ENCODE measurements at places on chromosomes 6 and 20.
A peak's percentile ranks its signal among the peaks of the same experiment; 100 is the strongest.

DNA sequence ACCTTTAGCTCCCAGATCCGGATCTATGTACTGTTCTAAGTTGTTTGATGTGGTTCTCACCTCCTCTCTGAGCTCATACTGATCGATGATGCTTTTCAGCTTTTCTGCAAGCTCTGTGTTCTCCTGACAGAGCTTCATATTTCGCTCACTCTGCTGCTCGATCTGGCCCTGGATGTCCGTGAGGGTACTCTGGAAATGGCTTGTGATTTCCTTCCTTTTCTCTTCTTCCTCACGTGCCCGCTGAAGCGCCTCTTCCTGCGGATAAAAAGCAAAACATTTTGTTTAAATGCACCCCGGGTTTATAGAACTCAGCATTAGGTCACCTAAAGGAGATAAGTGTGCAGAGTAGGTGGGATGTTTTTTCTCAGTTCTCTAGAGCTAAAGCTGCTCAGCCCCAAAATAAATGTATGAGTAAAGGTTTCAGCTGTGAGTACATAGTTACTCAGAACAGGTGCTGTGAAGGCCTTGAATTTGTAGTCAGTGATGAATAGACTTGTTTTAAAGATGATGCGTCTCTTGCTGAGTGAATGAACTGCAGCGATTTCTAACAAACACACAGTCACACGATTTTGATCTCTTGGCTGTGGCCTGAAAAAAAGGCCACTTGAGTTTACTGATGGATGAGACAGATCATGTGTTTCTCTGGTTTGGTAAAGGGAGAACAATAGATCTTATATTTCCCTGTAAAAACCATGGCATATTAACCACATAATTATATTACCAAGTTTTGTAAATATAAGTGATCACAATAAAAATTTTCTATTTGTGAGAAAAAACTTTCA is 29.1 kb downstream of the TXLNB start:
- DNase-seq = peak; percentile 37
- H3K36me3 ChIP-seq = no peaks in the 10 kb centered on the region
- H3K27me3 ChIP-seq = no peaks in the 10 kb centered on the region
- H3K4me1 ChIP-seq = peaks cover 11% of the 10 kb centered on the region
- no peak overlapping the region for H3K4me3 ChIP-seq
- peak overlapping the region; percentile 39 for H3K27ac ChIP-seq

DNA sequence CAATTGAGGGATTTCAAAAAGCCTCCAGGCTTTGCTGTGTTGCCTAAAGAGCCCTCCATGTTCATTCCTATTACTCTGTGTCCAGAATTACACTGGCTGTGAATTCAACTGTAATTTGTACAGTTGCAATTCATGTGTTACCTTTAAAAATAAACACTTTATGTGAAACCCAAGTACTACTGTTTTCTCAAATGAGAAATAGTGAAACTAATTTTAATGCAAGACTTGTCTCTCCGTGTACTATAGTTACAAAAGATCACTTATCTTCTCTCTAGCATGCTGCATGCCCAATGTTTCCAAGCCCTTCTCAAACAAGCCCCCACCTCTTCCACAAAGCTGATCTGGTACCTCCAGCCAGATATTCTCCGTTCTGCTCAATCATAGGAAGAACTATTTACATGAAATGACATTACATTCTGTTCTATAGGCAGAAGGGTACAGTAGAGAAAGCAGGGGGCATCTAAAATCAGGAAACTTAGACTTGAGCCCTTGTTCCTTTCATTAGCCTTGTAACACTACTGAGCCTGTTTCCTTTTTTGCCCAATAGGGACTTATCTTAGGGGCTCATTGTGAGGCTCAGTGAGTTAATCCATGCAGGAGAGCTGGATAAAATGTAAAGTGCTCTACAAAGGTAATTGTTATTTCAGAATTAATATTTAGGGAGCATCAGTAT is 12.3 kb upstream of the COL9A1 start:
- peaks cover 9% of the 10 kb centered on the region for H3K4me1 ChIP-seq
- H3K27me3 ChIP-seq = peaks cover 5% of the 10 kb centered on the region
- H3K27ac ChIP-seq = no peak overlapping the region
- no peak overlapping the region for H3K4me3 ChIP-seq
- no peak for DNase-seq
- H3K36me3 ChIP-seq = no peaks in the 10 kb centered on the region

DNA sequence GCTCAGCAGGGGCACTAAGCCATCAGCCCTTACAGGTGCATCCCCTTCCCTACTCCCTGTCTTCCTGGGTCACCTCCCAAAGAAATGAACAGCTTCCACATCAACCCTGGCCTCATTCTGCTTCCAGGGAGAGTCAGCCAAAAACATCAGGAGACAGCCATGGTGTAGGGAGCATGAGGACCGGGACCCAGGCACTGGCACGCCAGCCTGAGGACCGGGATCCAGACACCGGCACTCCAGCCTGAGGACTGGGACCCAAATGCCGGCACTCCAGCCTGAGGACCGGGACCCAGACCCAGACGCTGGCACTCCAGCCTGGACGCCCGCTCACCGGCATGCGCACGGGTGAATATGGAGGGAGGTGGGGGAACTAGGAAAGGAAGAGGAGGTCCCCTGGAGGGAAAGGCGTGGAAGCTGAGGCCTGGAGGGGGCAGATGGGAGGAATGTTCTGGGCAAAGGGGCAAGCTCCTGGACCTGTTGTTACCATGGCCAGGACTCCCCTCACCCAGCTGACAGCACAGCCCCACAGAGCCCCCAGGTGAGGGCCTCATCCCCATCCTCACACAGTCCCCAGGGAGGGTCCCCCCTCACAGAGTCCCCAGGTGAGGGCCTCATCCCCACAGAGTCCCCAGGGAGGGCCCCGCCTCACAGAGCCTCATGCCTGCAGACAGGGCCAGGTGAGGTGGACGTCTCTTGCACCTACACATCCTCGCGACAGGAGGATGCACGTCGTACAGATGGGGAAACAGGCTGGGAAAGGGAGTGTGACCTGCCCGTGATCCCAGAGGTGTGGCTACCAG is 26.0 kb upstream of the MRGBP start:
- no peaks in the 10 kb centered on the region for H3K36me3 ChIP-seq
- 0 out of 2 replicates have a peak, but pooled peaks cover under 1% of the 10 kb centered on the region for H3K4me1 ChIP-seq
- no peak overlapping the region for H3K4me3 ChIP-seq
- H3K27me3 ChIP-seq = no peaks in the 10 kb centered on the region
- no peak for DNase-seq
- H3K27ac ChIP-seq = no peak overlapping the region

- peaks cover 3% of the 10 kb centered on the region for H3K27me3 ChIP-seq
- no peak for DNase-seq
- no peaks in the 10 kb centered on the region for H3K4me1 ChIP-seq
- no peaks in the 10 kb centered on the region for H3K36me3 ChIP-seq
- no peak overlapping the region for H3K27ac ChIP-seq
These were observed 75.1 kb upstream of the SYNJ2 start for GRCh38 chr6:157906537-157907061.

GRCh38 chr6:139051396-139052060 is 23.0 kb downstream of the ABRACL start:
- H3K27me3 ChIP-seq = peaks cover 5% of the 10 kb centered on the region
- no peak overlapping the region for H3K4me3 ChIP-seq
- no peak for DNase-seq
- H3K36me3 ChIP-seq = no peaks in the 10 kb centered on the region
- H3K27ac ChIP-seq = no peak overlapping the region
